Activated T-cell treated with anti-CD3 and anti-CD28 coated beads, Interleukin-2, amount 50 U/mL, for 48 hours (primary cell): ENCODE measurements at places on chromosomes 1 and 21.

DNA sequence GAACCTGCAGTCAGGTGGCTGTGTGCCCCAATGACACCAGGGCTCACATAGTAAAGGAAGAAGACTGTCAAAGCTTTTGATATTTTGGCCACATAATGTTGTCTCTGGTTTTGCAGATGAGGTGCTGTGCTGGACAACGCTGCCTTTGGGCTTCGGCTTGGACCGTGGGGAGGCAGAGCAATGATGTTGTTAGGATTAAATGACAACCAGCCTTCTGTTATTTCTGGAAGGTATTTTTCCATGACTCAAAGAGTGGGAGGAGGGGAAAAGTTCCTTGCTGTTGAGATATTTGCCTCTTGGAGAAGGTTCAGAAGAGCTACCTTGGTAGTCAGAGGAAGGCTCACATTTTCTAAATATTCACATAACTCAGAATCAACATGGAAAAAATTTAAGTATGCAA is 187.3 kb upstream of the GALNT2 start:
- DNase-seq = no peak

- DNase-seq = no peak
These were observed 60.4 kb downstream of the NME7 start for GRCh38 chr1:169307176-169307575.

DNA sequence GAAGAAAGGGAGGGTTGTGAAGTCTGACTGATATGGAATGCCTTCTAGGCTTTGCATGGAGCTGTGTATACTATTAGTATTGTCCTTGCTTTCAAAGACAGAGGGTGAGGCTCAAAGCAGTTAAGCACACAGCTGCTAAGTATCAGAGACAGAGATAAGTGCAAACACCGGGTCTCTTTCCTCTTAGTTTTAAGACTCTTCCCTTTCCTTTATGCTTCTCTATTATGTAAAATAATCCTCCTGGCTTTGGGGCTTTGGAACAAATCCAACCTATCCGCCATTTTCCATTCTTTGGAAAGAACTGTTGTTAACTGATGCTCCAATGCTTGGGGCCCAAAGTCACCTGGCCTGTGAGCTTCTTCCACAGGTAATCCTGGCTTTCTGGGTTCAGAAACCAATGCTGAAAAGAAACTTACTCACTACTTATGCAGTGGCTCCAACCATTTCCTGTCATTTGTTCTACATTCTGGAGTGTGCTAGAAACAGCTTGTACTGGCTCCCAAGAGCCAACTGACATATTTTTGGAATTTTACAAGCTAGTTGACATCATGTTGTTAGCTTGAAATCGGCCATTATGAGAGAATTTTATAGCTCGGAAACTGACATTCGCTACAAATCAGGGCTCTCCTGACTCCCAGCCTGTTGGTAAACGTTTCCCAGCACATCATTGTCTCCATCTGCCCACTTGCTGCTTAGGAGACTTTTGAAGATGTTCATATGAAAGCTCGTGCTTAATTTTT is 67.5 kb downstream of the DNTTIP2 start:
- no peak for DNase-seq

GRCh38 chr21:44579833-44580144 is 615 bp downstream of the KRTAP10-5 start:
- no peak for DNase-seq

- DNase-seq = no peak
These were observed 22.9 kb downstream of the PLXNA2 start for GRCh38 chr1:208221291-208221622.

GRCh38 chr1:165014753-165015152 is 341.8 kb downstream of the LMX1A start:
- DNase-seq = no peak

- DNase-seq = no peak
These were observed 12.3 kb upstream of the LRRC8D start for GRCh38 chr1:89808441-89809117.

- DNase-seq = no peak
These were observed 25.7 kb downstream of the LAMB3 start for GRCh38 chr1:209626346-209627026.

DNA sequence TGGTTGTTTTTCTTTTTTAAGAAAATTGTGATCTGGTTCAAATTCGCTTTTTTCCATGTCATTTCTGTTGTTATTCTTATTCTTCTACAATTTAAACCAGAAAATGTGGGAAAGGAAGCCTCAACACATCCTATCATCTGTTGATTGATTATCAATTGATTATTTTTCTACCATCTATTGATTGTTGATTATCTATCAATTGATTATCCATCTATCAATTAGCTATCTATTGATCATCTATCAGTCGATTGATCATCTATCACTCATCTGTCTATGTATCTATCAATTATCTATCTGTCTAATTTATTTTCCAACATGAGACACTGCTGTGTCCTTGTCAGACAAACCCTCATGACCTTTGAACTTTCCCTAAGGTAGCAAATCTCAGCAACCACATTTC is 136.1 kb upstream of the ARHGEF16 start:
- no peak for DNase-seq

DNA sequence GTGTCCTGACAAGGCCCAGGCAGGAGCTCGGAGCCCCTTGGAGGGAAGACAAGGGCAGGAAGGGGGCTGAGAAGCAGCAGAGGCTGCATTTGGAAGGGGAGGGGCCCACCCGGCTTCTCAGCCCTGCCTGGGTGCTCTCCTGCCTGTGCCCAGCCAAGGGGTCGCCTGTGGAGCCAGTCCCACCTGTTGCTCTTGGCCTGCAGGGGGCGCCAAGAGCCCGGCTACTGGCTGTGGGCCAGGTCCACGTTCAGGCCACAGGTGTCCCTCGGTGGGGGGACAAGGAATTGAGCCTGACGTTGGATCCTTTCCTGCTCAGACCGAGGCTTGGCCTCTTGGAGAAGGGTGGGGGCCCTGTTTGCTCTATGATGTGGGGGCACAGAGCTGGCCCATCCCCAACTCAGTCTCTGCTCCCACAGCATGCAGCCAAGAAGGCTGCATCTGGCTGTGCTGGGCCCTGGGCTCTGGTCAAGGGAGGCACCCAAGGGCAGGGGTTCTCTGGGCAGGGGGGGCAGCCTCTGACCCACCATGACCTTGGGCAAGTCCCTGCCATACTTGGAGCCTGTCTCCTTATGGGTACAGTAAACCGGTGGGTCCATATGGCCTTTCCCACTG is 10.9 kb downstream of the WNT4 start:
- peak; percentile 77 for DNase-seq

DNA sequence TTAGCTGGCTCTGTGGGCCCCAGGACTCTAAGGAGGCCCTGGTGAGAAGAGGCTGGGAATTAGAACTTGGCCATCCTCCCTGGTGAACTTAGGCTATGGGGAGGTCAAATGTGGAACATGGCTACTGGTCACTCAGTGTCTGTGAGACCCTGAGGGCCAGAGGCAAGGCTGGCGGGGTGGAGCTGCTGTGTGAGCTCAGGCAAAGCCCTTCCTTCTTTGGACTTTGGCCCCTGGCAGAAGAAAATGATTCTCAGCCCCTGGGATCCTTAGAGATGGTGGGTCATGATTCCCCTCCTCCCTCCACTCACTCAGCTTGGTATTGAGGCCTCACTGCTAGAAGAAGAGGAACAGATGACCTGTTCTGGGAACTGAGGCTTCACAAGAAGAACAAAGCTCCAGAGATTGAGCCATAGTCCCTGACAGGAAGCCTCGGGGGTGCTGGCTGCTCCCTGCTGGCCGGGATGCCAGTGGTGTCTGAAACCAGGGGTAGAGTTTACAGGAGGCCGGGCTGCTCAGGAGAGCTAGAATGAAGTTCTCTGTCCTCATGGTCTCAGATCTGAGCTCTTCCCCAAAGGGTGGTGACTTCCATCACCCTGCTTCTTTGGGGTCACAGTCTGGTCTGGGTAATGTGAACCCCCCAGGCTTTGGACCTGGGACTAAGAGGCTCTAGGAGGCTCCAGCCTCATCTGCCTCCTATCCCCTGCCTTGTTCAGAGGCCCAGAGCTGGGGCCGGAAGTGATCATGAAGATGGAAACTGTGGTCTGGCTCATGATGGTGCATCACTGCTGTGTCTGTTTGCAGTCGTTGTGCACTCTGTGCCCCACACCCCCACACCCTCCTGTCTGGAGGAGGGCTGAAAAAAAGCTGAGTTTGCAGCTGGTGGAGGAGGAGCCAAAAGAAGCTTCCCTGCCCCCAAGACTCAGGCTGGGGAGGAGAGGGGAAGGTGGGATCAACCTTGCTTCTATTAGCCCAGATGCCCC is 905 bp downstream of the BTBD19 start:
- peak; percentile 88 for DNase-seq

DNA sequence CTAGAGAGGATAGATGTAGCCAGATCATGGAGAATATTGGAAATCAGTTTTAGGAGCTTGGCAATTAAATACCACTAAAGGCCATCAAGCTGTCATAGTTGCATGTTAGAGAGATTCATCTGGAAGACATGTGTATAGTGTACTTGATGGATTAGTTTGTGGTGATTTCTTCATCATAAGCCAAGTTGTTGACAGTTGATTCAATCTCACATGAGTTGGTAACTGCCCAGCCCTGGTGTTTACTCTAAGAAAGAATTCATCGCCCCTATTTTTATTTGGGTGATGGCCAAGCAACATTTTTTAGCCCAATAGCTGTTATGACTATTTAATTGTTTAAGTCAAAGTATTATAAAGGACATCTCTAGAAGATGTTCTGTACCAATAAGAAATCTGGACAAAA is 737.6 kb downstream of the PLA2G4A start:
- no peak for DNase-seq

- no peak for DNase-seq
These were observed 39.8 kb downstream of the COL6A1 start for GRCh38 chr21:46021398-46021797.

GRCh38 chr1:24150234-24151174 is 7.6 kb upstream of the IL22RA1 start:
- peak; percentile 95 for DNase-seq

DNA sequence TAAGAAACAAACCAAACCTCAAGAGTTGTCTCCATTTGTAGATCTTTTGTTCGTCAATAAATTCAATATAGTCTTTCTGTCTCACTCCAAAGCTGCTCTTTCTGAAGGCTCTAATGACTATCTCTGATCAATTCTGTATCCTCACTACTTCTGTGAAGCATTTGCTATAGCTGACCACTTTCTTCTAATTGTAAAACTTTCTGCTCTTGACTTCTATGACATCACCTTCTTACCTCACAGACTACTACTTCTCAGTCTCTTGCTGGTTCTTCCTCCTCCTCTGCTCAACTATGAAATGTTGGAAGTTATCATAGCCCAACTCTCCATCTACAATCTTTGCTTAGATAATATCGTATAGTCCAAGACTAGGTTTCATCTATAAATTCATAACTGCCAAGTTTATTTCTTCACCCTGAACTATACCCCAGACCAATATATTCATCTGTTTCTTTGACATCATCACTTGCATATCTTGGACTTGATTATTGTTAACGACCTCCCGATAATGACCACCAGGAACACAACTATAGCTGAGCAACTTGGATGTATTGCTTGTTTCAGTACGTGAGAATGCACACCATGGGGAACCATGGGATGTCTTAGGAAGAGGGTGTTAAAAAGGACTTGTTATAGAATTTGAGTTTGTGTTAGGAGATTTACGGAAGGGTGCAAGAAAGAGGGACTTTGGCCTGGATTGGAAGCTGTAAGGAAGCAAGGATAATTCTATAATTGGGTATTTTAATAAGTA is 2.0 kb upstream of the CDC7 start:
- DNase-seq = no peak

GRCh38 chr1:202283991-202284390 is 57.7 kb downstream of the UBE2T start:
- DNase-seq = no peak

DNA sequence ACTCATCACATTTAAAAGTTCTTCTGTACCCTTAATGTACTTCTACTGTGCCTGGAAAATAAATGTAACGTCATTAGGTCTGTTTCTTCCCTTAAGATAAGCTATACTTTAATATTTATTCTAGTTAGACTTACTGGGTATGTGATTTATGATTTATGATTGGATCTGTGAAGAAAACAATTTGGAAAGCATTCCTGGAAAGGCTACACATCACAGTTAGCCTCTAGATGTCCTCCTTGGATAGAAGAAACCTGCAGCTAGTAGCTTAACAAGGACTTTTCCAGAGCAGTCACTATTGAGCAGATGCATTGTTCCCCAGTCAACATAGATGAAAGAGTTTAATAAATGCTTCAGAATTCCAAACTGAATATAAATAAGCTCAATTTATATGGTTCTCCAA is 22.2 kb upstream of the ABL2 start:
- no peak for DNase-seq

- DNase-seq = no peak
These were observed 19.2 kb upstream of the RD3 start for GRCh38 chr1:211511030-211511700.

GRCh38 chr1:224640587-224640986 is 24.5 kb downstream of the CNIH3 start:
- no peak for DNase-seq

DNA sequence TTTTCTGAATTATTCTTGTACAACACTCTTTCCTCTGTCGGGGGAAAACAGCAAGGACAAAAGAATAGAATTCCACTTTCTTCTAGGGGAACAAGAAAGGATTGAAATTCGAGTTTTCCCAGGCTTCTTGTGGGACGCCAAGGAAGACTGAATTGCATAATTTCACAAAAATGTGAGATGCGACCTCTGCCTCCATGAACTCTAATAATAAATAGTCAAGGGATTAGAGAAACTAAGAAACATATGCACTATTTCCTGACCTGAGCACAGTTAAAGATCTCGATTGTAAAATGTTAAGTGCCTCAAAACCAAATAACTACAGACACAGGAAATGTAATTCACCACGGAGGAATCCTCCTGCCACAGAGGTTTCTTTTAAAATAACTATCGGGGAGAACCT is 117.3 kb upstream of the MARK1 start:
- DNase-seq = no peak

- DNase-seq = no peak
These were observed 154.4 kb downstream of the PLPP3 start for GRCh38 chr1:56424744-56425493.

DNA sequence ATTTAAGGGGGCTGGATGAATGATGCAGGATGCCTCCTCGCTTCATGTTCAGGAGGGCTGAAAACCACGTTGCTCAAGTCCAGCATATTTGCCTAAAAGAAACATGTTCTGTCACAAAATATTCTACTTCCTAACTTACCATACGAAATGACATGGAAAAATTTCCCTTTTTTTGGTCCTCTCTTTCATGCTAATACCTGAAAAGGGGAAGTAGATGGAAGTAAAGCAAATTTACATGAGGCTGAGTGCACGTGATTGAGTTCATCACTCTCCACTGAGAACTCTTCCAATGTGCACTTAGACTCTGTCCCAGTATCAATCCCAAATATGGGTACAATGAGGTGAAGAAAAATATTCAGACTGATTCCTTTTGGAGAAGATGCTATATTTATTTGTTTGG is 23.0 kb downstream of the XCL2 start:
- DNase-seq = no peak

DNA sequence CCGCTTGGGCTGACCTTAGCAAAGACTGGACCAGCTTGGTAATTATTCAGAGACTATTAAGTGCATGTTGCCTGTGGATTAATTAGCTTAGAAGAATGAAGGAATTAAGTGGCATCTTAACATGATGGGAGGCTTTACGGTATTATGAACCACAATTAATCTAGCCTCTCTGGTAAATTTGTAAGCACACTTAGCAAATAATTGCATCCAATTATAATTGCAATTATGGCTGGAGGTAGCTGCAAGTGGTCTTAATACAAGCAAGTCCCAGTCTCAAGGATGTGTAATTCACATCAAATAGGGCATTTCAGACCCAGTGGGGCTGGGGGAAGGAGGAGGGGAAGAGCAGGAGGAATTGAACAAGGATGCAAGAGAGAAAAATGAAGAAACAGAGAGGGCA is 151.6 kb downstream of the CNIH3 start:
- no peak for DNase-seq

- DNase-seq = no peak
These were observed 73.6 kb downstream of the ZNF281 start for GRCh38 chr1:200336101-200336845.
